ENCODE measurements at places on chromosomes 2 and 18.

DNA sequence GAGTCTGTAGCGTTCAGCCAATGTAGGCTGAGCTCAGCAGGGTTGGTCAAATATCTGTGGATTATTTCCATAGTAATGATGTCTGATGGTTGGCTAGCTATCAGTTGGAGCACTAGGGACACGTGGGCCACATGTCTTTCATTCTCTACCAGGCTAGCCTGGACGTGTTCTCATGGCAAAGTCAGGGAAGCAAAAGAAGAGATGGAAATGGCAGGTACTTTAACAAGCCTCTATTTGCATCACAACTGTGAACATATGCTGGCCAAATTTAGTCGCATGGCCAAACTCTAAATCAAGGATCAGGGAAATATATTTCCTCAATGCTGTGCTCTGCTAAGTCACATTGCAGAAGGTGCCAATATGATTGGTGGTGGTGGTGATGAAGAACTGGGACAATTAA is 371.6 kb upstream of the CHST9 start:
- DNase-seq = no peak

GRCh38 chr18:75159238-75159518 is 49.8 kb downstream of the PTGR3 start:
- no peak for DNase-seq

DNA sequence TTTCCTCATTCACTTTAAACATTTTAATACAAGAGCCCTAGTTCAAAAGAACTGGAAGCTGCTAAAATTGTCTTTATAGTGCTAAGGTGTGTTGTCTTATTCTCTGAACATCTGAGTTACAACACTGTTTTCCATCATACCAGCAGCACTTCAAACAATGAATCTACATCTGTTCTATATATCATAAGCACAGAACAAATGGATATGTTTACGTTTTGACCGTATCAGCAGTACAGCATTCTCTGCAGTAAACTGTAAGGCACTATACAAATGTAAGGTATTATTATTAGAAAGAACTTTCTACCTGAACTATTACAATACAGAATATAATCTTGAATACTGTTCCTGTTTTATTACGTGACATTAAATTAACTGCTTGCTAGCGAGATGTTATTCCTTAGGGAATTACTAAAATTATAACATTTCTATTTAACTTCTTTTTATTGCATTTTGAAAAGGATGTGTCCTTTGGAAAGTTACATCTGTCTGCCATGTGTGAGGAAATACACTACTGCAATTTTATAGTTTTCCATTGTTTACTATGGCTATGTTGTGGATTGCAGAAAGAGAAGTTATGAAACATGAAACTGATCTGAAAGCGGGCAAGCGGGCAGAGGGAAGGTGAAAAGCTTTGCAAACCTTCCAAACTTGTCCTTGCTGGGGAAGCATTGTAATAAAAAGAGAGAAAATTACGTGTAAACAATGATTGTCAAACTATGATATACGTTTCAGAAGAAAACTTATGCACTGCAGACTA is 13.7 kb downstream of the NCKAP1 start:
- no peak for DNase-seq

GRCh38 chr2:218648088-218648786 is 11.2 kb downstream of the ZNF142 start:
- DNase-seq = no peak

DNA sequence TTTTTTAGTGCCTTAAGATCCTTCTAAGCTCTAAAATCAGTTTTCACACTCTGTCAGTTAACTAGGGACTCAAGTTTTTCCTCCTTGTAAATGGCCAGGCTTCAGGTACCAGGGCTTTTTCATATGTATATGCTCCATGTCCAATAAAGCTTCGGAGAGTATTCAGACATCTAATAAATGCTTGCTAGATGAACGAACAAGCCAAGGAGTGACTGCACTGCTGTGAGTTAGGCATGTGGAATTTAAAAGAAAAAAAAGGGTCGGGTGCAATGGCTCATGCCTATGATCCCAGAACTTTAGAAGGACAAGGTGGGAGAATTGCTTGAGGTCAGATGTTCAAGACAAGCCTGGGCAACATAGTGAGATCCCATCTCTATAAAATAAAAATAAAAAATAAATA is 81.9 kb downstream of the CDH2 start:
- no peak for DNase-seq

DNA sequence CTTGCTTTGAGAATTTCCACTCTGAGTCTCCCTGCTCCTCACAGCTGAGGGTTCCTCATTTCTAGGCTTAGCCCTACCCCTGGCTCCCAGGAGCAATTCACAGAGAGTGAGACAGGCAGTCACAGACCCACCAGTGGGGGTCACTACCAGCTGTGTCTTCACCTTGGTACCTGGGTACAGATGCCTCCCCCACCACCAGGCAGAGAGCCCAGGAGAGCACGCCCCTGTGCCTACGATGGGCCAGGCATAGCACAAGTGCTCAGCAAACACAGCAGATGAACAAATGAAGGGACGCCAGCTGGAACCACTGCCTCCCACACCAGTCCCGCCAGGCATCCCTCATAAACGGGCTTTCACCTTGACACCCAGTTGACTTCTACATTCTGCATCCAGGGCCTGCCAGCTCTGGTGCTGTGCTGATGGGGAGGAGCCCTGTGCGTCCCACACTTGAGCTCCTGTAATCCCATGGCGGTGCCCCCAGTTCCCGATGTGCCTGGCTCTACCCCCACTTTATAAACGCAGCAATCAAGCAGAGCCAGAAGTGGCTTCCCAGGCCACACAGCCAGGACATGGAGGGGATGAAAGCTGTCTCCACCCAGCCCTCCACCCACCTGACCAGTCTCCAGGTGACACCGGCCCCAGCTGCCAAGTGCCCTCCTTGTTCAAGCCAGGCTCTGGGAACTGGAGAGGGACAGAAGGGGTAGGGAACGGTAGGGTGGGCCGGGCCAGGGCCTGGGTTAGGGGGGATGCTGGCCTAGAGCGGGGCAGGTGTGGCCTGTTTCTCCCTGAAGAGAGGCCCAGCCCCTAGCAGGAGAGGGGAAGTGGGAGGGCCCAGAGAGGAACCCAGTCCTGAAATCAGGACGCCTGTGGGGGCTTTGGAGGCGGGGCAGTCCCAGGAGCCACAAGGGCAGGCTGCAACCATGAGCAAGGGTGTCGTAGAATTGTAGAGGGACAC is 42.5 kb downstream of the SCTR start:
- DNase-seq = no peak

DNA sequence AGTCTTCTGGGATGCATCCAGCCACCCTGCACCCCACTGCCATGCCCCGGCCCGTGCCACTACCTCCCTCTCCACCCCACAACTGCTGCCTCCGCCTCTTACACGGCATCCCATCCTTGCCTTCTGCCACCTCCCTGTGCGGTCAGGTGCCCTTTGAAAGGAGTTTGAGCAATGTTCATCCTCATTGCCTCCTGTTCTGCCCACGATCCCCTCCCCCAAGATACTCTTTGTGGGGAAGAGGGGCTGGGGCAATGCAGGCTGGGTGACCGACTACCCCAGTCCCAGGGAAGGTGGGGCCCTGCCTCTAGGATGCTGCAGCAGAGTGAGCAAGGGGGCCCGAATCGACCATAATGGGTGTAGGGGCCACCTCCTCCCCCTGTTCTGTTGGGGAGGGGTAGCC is 8.4 kb downstream of the MFSD2B start:
- DNase-seq = no peak

- no peak for DNase-seq
These were observed 9.5 kb downstream of the PLB1 start for GRCh38 chr2:28505361-28505760.

- DNase-seq = no peak
These were observed 90.4 kb downstream of the PTRHD1 start for GRCh38 chr2:24702800-24703199.

DNA sequence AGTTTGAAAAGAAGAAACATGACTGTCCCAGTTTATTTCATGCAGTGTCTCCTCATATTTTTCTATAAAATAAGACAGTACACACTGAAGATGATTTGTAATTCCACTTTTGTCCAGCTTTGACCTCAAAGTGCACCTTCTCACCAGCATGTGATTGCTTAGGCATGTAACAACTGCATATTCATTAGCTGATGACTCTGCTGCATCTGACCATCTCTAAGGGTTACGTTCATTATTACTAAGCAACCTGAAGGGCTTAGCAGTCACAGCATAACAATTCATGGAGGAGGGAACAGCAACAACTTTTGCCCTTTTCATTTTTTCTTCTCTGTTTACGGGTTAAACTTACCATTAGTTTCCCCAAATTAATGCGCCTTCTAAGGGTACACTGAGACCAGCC is 330.6 kb upstream of the PIK3C3 start:
- DNase-seq = no peak

- no peak for DNase-seq
These were observed 461.6 kb downstream of the BCL11A start for GRCh38 chr2:60091894-60092293.

DNA sequence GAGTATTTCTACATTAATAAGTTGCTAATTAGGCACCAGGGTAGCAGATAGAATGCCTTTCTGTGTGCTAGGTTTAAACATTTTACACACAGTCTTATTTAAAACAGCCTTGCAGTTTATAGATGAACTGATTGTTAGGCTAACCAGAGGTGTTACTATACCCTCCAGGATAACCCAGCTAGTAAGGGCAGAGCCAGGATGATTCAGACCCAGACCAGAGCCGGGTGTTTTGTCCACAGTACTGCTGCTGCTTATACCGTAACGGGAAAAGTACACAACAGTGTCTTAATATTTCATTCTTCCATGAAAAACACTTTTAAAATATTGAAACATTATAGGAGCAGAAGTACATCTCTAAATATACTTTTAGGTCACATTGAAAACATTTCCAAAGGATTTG is 82.7 kb downstream of the MALT1 start:
- no peak for DNase-seq

- no peak for DNase-seq
These were observed 108.3 kb upstream of the LRATD1 start for GRCh38 chr2:14524041-14524802.

DNA sequence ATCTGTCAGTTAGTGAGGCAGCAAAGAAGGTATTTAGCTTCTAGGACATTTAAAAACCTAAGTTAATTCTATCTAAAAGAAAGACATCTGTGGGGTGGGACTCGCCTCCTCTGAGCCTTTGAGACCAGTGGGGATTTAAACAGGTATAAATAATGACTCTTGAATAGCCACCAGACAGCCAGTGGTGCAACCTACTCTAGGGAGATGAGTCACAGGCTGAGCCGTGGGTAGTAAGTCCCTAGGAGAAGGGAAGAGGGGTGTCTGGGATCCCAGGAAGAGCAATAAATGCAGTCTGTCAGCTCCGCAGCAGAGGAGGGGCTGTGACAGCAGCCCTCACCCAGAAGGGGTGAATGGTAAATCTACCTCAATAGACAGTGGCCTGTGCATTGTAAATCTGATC is 43.1 kb upstream of the GALNT3 start:
- no peak for DNase-seq

Measured in cerebellar nuclear complex (tissue), 1 donor.